AG10803 (cell line): ENCODE measurements at places on chromosomes 7 and 10.

GRCh38 chr10:44724415-44725174 lies 186.5 kb upstream of the TMEM72 start:
- peak; percentile 71 for DNase-seq

DNA sequence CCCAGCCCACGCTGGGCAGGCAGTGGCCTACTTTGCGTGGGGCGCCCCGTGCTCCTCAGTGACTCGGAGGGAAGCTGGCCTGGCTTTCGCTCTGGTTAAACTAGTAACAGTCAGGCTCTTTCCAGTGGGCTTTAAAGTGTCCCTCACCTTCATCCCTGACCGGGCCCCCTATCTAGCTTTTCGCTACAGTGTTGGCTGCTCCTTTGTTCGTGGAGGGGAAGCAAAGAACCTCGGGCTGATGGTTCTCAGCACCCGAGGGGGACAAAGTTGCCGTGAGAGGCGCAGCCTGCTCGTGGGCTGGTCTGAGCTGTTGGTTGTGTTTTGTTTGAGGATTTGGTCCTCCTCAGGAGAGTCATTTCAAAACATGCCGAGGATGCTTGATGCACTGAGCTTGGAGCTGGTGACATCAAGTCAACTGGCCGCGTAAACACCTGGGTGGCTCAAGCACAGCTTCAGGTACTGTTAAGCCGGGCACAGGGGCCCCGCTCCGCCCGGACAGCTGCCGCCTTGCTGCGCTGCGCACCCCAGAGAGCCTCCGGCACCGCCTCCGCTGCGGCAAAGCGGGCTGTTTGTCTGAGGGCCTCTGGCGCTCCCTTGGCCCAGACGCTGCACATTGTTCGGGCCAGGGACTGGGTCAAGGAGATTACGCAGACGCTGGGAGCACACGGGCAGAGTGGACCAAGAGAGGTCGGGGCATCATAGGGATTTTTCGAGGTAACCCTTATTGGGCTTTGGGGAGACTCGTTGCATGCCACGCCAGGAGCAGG lies 1.6 kb downstream of the DLX6 start:
- DNase-seq: no peak

GRCh38 chr10:95133016-95133752 lies 60.9 kb upstream of the ACSM6 start:
- DNase-seq: peak; percentile 73

DNA sequence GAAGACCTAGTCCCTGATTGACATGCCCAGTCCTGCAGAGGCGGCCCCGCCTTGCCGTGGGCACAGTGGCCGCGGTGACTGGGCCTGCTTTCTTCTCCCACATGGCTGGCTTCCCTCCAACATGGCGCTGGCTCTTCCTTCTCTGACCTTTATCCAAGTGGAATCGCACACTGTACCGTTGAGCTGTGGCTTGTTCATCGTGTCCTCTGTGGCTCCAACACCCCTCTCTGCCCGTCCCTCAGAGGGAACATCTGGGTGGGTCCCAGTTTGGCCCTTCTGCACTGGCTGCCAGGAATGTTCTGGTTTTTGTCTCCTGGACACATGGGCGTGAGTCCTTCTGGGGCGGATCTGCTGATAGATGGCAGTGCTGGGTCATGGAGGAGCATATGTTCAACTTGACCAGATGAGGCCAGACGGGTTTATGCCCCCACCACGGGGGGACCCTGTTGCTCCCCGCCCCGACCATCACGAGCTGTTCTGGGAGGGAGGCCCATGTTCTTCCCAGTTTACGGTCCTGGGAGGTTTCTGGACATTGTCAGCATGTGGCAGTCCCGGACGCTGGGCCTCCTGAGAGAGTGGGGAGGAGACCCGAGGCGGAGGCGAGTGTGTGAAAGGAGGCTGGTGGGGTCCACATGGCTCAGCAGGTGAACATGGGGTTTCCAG lies 63.5 kb downstream of the LHPP start:
- DNase-seq: peak; percentile 16

DNA sequence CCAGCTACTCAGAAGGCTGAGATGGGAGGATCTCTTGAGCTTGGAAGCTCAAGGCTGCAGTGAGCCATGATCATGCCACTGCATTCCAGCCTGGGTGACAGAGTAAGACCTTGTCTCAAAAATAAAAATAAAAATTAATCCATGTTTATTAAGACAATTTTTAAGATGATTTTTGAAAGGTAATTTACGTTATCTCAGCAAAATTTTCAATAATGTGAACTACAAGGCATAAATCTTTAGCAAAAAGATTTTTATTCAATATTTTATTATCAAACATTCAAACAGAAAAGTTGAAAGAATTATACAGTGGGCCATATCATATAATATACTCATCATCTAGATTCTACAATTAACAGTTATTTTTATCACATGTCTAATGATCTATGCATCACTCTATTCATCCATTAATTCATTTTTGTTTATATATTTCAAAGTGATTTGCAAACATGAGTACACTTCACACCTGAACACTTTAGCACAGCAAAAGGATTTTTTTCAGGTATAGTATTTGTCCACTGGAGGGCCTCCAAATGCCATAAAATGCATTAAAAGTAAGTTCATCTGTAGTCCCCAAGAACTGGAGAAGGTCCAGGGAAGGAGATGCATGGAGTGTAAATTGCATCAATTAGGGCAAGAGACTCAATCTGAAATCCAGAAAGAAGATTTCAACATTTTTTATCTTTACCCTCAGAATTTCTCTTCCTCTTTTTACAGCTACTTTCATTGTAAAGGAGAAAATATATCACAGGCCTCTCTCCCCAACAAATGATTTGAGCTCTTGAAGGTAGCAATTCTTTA lies 38.6 kb upstream of the RSBN1L start:
- DNase-seq: peak; percentile 42

- DNase-seq: peak; percentile 39
These were observed 139.4 kb downstream of the EPC1 start for GRCh38 chr10:32207544-32207943.

DNA sequence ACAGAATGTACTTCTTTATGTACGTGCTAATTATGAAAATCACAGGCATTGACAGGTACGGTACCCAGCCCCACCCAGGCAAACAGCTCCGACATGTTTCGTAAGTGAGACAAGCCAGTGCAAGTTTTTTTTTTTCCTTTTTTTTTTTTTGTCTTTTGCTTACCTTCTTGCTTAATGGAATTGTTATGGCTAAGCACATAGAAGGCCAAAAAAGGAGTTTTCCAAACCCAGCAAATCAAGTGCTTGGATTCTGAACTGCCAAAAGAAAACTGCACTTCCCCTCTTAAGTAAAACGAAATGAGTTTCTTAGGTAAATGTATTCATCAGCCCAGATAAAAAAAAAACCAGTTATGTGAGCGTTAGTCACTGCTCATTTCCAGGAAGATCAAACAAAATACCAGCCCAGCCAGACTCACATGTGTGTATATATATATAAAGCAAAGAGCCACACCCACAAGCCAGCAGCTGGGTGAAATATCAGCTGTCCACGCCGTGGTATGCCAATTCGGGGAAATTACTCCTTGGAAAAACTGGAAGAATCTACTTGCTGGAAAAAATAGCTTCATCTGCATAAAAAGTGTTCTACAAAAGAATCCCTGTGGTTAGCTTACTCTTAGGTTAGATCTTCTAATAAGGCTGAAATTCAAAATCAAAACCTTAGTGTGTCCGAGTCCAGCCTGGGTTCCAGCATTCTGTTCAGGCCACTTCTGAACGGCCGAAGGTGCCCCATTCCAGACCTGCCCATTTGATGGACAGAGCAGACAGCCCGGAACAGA lies 8.0 kb downstream of the KLF6 start:
- peak; percentile 96 for DNase-seq

- no peak for DNase-seq
These were observed 17.2 kb upstream of the GPR158 start for GRCh38 chr10:25157650-25158049.

- no peak for DNase-seq
These were observed 1.3 kb downstream of the CHST12 start for GRCh38 chr7:2404714-2405119.

DNA sequence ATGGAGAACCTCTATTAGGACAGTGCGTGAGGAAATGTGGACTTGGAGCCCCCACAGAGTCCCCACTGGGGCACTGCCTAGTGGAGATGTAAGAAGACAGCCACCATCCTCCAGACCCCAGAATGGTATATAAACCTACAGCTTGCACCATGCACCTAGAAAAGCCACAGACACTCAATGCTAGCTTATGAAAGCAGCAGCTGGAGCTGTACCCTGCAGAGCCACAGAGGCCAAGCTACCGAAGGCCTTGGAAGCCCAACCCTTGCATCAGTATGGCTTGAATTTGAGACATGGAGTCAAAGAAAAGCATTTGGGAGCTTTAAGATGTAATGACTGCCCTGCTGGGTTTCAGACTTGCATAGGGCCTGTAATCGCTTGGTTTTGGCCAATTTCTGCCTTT lies 361.3 kb downstream of the ZNF248 start:
- no peak for DNase-seq

DNA sequence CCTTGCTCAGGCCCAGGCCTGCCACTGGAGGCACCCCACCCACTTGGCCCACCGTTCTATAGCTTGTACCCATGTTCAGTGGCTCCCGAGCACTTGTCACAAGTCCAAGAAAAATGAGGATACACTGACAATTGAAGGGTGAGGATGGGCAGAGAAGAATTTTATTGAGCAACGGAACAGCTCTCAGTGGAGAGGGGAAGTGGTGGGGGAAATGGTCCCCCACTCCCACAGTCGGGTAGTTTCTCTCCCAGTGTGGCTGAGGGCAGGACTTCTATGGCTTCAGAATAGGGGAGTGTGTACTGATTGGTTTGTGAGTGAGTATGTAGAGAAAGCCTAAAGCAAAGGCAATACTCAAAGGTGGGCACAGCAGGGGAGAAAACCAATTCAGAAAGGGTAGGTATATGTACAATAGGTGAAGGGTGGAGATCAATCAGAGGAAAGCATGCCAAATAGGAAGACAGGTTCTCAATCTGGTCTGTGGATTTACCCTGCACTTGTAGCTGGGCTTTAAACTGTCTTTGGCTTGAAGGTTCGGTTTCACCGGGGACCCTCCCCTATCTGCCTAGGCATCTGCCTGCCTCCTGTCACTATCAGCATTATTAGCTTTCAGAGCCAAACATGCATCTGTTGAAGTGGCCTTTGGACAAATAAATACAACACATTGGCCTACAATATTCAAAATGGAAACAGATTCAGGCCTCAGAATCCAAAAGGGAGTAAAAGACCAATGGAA lies 8.9 kb upstream of the TSPAN13 start:
- DNase-seq: no peak

- no peak for DNase-seq
These were observed 166.3 kb upstream of the AHR start for GRCh38 chr7:17131983-17132655.

- DNase-seq: no peak
These were observed 38.3 kb downstream of the PRF1 start for GRCh38 chr10:70564113-70564725.

DNA sequence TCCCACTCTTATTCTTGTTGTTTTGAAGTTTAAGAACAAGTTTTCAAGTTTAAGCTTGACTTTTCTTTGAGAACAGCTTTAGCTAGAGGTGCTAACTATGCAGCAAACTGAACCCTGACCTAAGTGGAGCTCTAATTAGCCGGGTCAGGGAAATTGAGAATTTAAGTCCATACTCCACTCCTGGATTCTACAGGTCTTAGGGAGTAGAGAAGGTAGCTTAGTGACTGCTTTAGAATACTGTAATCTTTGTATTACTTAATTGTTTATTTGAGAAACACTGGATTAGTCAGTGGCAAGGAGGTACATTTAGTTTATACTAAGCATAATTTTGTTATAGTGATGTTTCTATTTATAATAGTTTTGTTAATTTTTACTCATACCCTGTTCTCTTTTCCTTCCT lies 74.6 kb upstream of the STRIP2 start:
- DNase-seq: no peak

- no peak for DNase-seq
These were observed 63.8 kb downstream of the ALOX5 start for GRCh38 chr10:45437587-45438465.

- no peak for DNase-seq
These were observed 96.7 kb downstream of the ARHGAP22 start for GRCh38 chr10:48507933-48508790.

DNA sequence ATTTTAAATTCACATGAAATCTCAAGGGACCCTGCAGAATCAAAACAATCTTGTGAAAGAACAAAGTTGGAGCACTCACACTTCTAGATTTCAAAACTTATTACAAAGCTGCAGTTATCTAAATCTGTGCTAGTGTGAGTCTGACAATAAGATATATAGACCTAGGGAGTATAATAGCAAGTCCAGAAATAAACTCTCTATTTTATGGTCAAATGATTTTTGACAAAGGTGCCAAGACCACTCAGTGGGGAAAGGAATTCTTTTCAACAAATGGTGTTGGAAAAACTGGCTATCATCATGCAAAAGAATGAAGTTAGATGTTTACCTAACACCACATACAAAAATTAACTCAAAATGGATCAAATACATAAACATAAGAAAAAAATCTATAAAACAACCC lies 68.2 kb downstream of the TFEC start:
- DNase-seq: no peak

GRCh38 chr10:6840766-6841165 lies 260.7 kb upstream of the PRKCQ start:
- peak; percentile 72 for DNase-seq

DNA sequence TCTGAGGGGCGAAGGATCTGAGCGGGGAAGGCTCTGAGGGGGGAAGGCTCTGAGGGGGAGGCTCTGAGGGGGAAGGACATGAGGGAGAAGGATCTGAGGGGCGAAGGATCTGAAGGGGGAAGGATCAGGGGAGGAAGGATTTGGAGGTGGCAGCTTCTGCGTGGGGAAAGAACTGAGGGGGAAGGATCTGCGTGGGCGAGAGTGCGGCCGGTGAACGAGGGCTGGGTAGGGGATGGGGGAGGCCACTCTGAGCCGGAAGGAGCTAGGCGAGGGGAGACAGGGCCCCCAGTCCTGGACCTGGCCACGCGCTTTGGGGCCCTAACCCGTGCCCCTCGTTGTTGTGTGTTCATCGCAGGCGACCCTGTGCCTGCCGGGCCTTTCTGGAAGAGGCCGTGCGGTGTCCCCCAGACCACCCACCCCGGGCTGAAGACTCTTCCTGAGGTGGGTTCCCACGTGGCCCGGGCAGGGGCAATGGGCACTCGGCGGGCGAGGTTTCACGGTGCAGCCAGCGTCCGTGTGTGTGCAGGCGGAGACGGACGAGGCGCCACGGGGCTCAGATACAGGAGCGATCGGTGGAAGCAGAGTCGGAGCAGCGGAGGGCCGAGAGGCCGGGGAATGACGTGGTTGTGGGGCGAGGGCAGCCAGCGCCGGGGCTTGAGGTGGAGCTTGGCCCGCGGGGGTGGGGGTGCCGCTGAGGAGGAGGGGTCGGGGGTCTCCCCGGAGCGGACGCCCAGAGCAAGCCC lies 2.0 kb downstream of the CALY start:
- DNase-seq: no peak

GRCh38 chr7:29435167-29435566 lies 128.5 kb upstream of the PRR15 start:
- no peak for DNase-seq

DNA sequence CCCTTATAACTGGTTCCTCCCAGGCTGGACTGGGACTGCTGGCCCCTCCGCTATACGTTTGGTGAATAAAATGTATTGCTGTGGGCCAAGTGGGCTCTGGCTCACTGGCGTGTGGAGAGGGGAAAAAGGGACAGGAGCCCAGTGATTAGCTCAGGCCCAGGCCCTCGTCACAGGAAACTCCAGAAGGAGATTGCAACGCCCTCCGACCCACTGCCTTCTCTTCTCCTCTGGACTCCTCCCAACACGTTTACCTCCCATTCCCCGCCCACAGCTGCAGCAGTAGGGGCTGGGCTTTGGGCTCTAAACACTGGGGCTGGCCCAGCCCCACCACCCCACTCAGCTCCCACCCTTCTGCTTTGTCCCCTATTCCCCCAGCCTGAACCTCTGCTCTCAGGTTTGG lies 173.9 kb downstream of the NEURL1 start:
- no peak for DNase-seq

- DNase-seq: no peak
These were observed 1.4 kb upstream of the ZNF212 start for GRCh38 chr7:149238051-149238450.

GRCh38 chr10:76282061-76283025 lies 850.9 kb downstream of the LRMDA start:
- peak; percentile 28 for DNase-seq
